ENCODE measurements at places on chromosomes 13 and 19. TPM values are rescaled to one million over a fixed set of nuclear protein-coding genes. Genes with fewer than 3 reads are reported as not detected.

- H3K27ac ChIP-seq = peak overlapping the region; percentile 87
- peaks cover 34% of the 10 kb centered on the region for H3K4me1 ChIP-seq
- DNase-seq = peak; percentile 27
- H3K36me3 ChIP-seq = peaks cover 12% of the 10 kb centered on the region
- peak overlapping the region; percentile 96 for H3K4me3 ChIP-seq
- H3K27me3 ChIP-seq = no peaks in the 10 kb centered on the region
These were observed 1.3 kb downstream of the UBL3 start for GRCh38 chr13:29849071-29849631.

The GNG8 gene
- 3.4 TPM for total RNA-seq

The CGB5 gene
- total RNA-seq = not detected

- H3K36me3 ChIP-seq = no peaks in the 10 kb centered on the region
- H3K27ac ChIP-seq = no peak within 1 kb of the TSS
- peaks cover 22% of the 10 kb centered on the region for H3K27me3 ChIP-seq
- H3K4me3 ChIP-seq = no peak within 1 kb of the TSS
- no peak for DNase-seq
These were observed at the start of gene LRRC25 for GRCh38 chr19:18397242-18398202. LRRC25 (minus strand) TSS chr19:18397622; CDS start chr19:18396963, 659 bp downstream.

GRCh38 chr19:6062274-6062673 lies 48.0 kb downstream of the RFX2 start:
- peak; percentile 41 for DNase-seq
- H3K27me3 ChIP-seq = peaks cover 5% of the 10 kb centered on the region
- H3K4me3 ChIP-seq = no peak overlapping the region
- H3K4me1 ChIP-seq = peaks cover 53% of the 10 kb centered on the region

DNA sequence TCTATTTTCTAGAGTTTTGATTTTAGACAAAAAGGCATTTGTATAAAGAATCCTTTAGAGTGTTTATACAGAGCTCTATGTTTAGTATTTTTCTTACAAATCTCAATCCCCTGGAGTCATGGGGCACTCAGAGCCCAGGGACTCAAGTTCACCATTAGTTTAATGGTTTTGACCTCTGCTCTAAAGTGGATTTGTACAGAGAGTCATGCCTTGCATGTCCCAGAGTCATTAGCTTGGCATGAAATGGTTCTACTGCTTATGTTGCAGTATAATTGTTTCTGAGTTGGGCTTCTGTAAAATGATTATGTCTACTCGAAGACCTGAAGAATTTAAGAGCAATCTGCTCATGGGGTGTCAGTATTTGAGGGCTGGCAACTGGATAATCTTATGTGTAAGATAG lies 406.2 kb downstream of the DLEU7 start:
- no peak overlapping the region for H3K4me3 ChIP-seq
- peaks cover 3% of the 10 kb centered on the region for H3K27me3 ChIP-seq
- H3K27ac ChIP-seq = no peak overlapping the region
- DNase-seq = no peak
- H3K4me1 ChIP-seq = no peaks in the 10 kb centered on the region
- H3K36me3 ChIP-seq = no peaks in the 10 kb centered on the region

The PLIN5 gene
- total RNA-seq = not detected

The SMIM44 gene
- not detected for total RNA-seq

The CLASRP gene
- 84.3 TPM for total RNA-seq

DNA sequence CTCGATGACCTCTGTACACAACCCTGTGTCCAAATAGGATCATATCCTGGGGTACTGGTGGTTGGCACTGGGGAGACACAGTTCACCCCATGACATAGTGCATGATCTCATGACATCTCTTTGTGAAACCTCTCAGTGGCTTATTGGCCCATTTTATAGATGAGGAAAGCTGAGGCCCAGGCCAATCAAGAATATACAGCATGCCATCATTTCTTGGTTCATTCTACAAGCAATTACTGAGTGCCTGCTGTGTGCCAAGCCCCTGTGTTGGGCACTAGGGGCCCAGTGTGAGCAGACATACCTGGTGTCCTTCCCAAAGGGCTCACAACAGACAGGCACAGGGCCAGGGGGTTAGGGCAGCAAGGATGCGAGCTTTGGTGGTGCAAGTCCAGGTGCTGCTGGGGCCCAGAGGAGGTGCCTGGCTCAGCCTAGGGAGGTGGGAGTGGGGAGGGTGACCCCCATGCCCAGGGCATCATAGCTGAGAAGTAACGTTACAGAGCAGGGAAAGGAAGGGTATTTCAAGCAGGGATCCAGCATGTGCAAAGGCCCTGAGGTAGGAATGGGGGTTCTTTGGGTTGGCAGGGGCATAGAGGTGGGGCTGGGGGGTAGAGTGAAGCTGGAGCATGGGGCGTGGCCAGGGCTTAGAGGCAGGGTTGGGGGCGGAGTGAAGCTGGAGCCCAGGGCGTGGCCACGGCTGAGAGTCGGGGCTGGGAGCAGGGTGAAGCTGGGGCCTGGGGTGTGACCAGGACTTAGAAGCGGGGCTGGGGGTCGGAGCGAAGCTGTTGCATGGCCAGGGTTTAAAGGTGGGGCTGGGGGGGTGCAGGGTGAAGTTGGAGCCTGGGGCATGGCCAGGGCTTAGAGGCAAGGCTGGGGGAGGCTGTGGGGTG lies 20.7 kb downstream of the COLGALT1 start:
- H3K27me3 ChIP-seq = no peaks in the 10 kb centered on the region
- H3K4me1 ChIP-seq = peaks cover 6% of the 10 kb centered on the region
- peaks cover 44% of the 10 kb centered on the region for H3K36me3 ChIP-seq

DNA sequence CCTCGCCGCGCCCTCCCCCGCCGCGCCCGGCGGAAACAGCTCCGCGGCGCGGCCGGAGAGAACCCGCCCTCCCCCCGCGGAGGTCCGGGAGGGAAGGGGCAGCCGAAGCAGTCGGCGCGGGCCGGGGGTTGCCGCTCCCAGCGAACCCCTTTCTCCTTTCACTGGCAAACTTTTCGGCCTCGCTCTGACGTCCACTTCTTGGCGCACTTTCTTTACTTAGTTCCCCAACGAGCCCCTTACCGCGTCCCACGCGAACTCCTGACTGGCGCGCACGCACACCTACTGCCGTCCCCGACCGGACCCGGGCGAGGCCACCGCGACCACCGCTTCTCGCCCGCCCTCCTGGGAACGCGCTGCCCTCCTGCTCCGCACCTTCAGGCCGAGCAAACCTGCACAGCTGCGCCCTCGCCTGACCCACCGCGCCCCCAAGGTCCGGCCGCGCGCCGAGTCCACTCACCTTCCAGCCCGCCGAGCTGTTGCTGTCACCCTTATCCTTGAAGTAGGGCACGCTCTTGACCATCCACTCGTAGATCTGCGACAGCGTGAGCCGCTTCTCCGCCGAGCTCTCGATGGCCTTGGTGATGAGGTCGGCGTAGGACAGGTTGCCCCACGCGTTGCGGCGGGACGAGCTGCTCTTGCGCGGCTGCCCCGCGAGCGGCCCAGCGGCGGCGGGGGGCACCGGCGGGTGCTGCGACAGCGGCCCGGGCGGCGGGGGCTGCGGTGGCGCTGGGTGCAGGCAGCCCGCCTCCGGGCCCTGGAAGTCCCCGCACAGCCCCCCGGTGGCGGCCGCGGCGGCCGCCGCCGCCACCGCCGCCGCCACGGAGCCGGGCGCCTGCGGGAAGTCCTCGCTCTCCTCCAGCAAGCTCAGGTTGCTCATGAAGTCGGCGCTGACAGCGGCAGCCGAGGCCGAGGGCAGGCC lies 1.1 kb downstream of the FOXO1 start:
- DNase-seq = peak; percentile 54
- no peaks in the 10 kb centered on the region for H3K27me3 ChIP-seq
- H3K27ac ChIP-seq = peak overlapping the region; percentile 90
- H3K4me1 ChIP-seq = peaks cover 47% of the 10 kb centered on the region
- peaks cover 18% of the 10 kb centered on the region for H3K36me3 ChIP-seq

DNA sequence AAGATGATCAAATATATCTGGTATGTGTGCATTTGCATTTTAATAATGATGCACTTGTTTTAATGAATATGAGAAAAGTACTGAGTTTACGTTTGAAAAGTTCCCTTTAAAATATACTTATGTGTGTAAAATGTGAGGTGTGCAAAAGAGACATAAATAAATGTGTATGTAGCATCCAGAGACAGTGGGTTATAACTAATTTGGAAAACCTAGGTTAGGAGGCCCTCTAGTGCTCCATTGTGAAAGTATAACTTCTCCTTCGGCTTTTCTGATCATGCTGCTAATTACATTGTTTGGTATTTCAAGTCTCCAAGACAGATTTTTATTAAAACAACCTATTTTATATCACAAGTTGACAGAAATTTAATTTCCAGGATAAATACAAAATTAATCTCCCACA lies 30.1 kb downstream of the SCEL start:
- peaks cover 6% of the 10 kb centered on the region for H3K27me3 ChIP-seq
- H3K36me3 ChIP-seq = no peaks in the 10 kb centered on the region
- no peak overlapping the region for H3K4me3 ChIP-seq
- no peak overlapping the region for H3K27ac ChIP-seq

DNA sequence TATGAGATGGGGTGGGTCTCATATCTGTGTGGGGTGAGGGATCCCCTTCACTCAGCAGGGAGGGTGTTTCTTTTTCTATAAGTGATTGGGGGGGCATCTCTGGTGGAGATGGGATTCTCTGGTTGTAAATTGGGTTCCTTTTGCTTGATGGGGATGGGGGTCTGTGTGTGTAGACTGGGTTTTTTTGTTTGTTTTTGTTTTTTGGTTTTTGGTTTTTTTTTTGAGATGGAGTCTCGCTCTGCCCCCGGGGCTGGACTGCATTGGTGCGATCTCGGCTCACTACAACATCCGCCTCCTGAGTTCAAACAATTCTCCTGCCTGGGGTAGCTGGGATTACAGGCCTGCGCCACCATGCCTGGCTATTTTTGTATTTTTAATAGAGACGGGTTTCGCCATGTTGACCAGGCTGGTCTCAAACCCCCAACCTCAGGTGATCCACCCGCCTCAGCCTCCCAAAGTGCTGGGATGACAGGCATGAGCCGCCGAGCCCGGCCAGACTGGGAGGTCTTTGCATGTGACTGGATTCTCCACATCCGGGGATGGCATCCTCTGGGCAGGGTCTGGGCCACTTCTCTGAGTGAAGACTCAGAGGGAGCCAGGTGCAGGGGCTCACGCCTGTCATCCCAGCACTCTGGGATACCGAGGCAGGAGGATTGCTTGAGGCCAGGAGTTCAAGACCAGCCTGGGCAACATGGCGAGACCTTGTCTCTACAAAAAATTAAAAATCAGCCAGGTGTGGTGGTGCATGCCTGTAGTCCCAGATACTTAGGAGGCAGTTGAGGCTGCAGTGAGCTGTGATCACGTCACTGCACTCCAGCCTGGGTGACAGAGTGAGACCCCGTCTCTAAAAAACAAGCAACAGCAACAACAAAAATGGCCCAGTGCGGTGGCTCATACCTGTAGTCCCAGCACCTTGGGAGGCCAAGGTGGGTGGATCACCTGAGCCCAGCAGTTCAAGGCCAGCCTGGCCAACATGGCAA lies 799 bp downstream of the MYBPC2 start:
- H3K4me3 ChIP-seq = peak overlapping the region; percentile 51
- DNase-seq = no peak
- H3K27ac ChIP-seq = no peak overlapping the region
- no peaks in the 10 kb centered on the region for H3K36me3 ChIP-seq
- peaks cover 10% of the 10 kb centered on the region for H3K4me1 ChIP-seq

GRCh38 chr19:5627395-5627904 lies 4.6 kb downstream of the SAFB start:
- peaks cover 85% of the 10 kb centered on the region for H3K36me3 ChIP-seq
- H3K27ac ChIP-seq = peak overlapping the region; percentile 28
- no peaks in the 10 kb centered on the region for H3K27me3 ChIP-seq
- H3K4me1 ChIP-seq = peaks cover 72% of the 10 kb centered on the region
- peak overlapping the region; percentile 14 for H3K4me3 ChIP-seq

The TMIGD2 gene
- 4.0 TPM for total RNA-seq

GRCh38 chr19:49585023-49585422 lies 3.9 kb downstream of the PRRG2 start:
- no peak overlapping the region for H3K27ac ChIP-seq
- peaks cover 9% of the 10 kb centered on the region for H3K27me3 ChIP-seq
- peaks cover 3% of the 10 kb centered on the region for H3K36me3 ChIP-seq

The CAMSAP3 gene
- 0.13 TPM for total RNA-seq

GRCh38 chr13:113668491-113668971 lies 1.5 kb downstream of the GRK1 start:
- peaks cover 3% of the 10 kb centered on the region for H3K36me3 ChIP-seq
- peaks cover 2% of the 10 kb centered on the region for H3K4me1 ChIP-seq
- H3K27me3 ChIP-seq = no peaks in the 10 kb centered on the region
- H3K27ac ChIP-seq = no peak overlapping the region
- H3K4me3 ChIP-seq = no peak overlapping the region

- H3K4me3 ChIP-seq = no peak overlapping the region
- H3K27me3 ChIP-seq = peaks cover 6% of the 10 kb centered on the region
These were observed 77.5 kb downstream of the DLEU7 start for GRCh38 chr13:50766013-50766412.

GRCh38 chr19:55536951-55537740 lies at the start of gene SBK2:
SBK2 (minus strand) TSS chr19:55537133; CDS start chr19:55536294, 839 bp downstream.
- H3K27me3 ChIP-seq = no peaks in the 10 kb centered on the region
- no peak within 1 kb of the TSS for H3K27ac ChIP-seq
- DNase-seq = no peak
- H3K36me3 ChIP-seq = no peaks in the 10 kb centered on the region

DNA sequence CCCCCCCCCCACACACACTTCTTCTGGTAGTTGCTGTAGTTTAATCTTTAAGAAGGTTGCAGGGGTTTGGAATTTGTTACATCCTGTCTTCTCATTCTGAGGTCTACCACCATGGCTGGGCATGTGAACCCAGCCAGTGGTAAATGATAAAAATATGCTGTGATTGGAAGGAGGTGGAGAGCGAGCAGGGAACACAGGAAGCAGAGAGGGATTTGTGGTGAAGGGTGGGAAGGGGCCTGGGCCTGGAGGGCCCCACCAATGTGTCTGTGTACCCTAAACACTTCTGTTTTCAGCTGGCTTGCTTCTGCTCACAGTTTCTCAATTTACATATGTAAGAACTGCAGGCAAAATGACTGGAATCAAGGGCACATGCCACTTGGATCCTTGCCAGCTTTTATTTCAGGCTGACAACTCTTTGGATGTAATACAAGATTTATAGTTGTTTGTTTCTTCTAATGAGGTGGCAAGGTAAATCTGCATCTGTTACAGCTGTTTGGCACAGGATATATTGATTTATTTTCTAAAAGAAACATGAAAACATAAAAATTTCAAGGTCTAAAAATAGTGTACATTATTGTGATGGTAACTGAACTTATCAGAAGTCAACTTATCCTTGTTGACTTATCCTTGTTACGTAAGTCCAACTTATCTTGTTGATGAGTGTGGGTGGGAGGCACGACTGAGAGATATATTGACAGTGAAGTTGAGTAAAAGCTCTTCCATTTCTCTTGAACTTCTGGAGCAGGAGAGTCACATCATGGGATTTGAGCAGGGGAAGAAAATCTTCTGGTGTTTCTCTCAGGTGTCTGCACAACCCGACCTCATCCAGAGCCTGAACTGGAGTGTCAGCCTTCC lies 313.2 kb downstream of the SHISA2 start:
- H3K4me3 ChIP-seq = no peak overlapping the region
- no peaks in the 10 kb centered on the region for H3K36me3 ChIP-seq
- H3K27me3 ChIP-seq = peaks cover 10% of the 10 kb centered on the region
- H3K4me1 ChIP-seq = peaks cover 12% of the 10 kb centered on the region
- H3K27ac ChIP-seq = no peak overlapping the region
- no peak for DNase-seq

The ICAM3 gene
- 223 TPM for total RNA-seq

The LYPD3 gene
- 1.0 TPM for total RNA-seq

GRCh38 chr13:32883474-32883873 lies 132.7 kb upstream of the KL start:
- peaks cover 7% of the 10 kb centered on the region for H3K27me3 ChIP-seq
- H3K4me1 ChIP-seq = no peaks in the 10 kb centered on the region
- H3K27ac ChIP-seq = no peak overlapping the region
- no peak overlapping the region for H3K4me3 ChIP-seq
- no peaks in the 10 kb centered on the region for H3K36me3 ChIP-seq

Measured in activated CD4-positive, alpha-beta memory T cell treated with anti-CD3 and anti-CD28 coated beads, Interleukin-2, amount 10 ng/mL, durations not matched to agents 7 days and 5 days (primary cell).